ENCODE measurements at places on chromosomes 7 and 10.

- no peak for DNase-seq
These were observed 167.9 kb upstream of the PRSS1 start for GRCh38 chr7:142581341-142581740.

GRCh38 chr7:85215098-85215497, 28.2 kb upstream of the SEMA3D start:
- no peak for DNase-seq

- DNase-seq: no peak
These were observed 359.1 kb downstream of the ANKRD7 start for GRCh38 chr7:118583641-118584040.

- DNase-seq: no peak
These were observed 258.7 kb upstream of the SLC26A5 start for GRCh38 chr7:103704701-103705100.

- no peak for DNase-seq
These were observed 18.4 kb upstream of the DIP2C start for GRCh38 chr10:707861-708260.
